ENCODE measurements at places on chromosomes 6 and 20.

DNA sequence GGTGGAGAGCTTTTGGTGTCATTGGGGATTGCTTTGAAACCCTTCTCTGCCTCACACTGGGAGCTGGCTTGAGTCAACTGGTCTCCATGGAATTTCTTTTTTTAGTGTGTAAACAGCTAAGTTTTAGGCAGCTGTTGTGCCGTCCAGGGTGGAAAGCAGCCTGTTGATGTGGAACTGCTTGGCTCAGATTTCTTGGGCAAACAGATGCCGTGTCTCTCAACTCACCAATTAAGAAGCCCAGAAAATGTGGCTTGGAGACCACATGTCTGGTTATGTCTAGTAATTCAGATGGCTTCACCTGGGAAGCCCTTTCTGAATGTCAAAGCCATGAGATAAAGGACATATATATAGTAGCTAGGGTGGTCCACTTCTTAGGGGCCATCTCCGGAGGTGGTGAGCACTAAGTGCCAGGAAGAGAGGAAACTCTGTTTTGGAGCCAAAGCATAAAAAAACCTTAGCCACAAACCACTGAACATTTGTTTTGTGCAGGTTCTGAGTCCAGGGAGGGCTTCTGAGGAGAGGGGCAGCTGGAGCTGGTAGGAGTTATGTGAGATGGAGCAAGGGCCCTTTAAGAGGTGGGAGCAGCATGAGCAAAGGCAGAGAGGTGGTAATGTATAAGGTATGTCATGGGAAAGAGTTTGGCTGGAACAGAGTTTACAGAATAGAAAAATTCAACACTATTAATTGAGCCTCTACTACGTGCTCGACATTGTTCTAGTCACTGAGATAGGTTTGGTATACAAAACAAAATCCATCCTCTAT, 31.2 kb downstream of the SRSF3 start:
- peak; percentile 80 for DNase-seq

GRCh38 chr6:169577974-169578373, 123.9 kb downstream of the WDR27 start:
- DNase-seq: no peak

DNA sequence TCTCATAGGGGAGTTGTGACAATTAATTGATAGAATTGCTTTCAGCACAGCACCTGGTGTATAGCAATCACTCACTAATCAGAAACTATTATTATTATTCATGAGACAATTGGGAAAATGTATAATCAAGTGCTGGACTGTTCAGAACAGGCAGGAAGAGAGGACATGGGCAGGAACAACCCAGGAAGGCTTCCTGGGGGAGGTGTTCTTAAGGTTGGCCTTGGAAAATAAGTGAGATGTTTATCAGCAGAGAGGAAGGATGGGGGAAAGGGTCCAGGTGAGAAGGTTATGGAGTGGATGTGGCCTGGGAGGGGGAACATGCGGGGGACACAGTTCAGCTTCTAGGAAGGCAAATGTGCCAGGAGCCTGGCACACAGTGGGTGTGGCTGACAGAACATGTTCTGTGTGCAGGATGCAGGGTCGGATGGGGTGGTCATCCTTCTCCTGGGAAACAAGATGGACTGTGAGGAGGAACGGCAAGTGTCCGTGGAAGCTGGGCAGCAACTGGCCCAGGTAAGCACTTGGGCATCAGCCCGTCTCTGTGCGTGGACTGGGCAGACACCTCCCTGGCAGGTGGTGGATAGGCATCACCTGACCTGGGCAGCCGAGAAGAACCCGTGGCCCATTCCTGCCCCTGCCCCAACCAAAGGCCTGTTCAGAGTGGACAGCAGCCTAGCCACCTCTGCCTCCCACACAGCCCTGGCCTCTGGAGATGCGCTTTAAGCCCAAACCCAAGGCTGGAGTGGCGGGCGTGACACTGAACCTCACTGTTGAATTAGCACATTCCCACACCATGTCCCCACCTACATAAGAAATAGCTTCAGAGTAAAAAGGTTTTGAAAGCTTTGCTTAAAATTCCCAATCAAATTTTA, 30.9 kb downstream of the RAB44 start:
- DNase-seq: no peak

GRCh38 chr20:44188752-44189151, 1.8 kb upstream of the JPH2 start:
- no peak for DNase-seq

DNA sequence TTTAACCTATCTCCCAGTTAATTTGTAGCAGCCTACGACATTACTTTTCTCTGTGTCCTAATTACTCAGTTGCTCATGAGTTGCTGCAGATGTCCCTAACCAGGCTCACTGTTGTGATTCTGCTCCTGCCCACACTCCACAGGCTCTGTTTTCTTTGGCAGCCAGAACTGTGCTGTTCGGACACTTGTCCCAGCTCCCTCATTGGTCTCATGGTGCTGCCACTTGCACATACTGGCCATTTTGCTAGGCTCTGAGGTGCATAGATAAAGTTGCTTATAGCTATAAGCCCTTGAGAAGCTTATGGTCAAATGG, 55.0 kb downstream of the NOX3 start:
- peak; percentile 25 for DNase-seq

DNA sequence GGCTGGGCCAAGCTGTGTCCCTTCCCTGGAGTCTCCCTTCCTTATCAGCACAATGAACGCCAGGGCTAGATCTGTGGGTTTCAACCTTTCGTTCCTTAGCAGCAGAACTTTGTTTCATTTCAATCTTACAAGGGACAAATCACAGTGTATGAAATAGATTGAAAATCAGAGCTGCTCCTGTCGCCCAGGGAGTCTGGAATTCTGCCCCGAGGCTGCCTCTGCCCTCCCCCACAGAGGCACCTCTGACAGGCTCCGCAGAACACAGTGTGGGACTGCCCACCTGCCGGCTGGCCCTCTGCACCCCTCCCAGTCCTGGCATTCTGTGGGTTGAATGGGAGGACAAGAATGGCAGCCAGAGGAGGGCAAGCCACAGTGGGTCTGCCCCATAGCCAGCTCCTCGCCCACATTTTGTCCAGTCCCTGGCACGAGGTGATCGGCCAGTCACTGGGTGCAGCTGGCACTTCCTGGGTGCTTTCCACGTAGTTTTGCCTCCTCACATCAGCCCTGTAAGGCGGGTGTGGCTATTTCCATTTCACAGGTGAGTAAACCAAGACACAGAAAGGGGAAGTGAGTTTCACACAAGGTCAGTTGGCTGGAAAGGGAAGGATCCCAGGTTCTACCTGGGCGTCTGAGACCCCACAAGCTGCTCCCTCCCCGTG, 26.1 kb downstream of the MANBAL start:
- DNase-seq: no peak

GRCh38 chr6:40287296-40287850, 299.8 kb downstream of the LRFN2 start:
- DNase-seq: no peak

All from astrocyte of the hippocampus (primary cell).